ENCODE measurements at places on chromosomes 7 and 10.

- DNase-seq, result no peak
These were observed 605.7 kb downstream of the TYW1 start for GRCh38 chr7:67602246-67602887.

DNA sequence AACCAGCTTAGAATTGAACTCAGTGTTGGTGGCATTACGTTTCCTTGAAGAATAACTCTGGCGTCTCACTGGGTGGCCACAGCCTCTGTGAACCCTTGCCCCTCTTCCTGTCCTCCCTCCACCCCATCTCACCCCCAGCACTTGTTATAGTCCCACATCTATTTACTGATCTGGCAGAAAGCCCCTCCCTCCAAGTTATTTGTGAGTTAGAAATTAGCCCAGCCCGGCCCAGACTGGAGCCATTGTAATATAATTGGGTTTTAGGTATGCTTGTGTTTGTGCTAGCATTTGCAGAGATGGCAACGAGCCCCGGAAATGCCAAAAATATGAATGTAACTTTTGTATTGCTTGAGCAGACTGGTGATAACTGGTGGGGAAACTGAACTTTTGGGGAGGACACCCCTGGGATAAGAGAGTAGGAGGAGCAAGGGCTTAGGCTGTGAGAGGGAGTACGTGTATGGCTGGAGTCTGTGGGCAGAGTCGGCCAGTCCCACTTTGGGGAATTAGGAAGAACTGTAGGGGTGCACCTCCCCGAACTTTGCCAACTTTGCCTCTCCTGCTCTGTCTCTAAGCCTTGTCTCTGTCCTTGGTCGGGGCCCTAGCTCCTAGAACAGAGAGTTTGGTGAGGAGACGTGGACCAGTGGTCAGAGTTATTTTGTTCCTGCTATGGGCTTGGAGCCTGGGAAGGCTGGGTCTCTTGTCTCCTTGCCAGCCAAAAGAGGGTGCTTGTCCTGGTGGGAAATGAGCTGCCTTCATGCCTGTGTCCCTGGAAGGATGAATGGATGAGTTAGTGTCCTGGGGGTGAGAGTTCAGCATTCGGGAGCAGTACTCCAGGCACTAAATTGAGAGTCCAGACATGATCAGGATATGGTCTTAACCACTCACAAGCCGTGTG is 19.3 kb upstream of the TRIM8 start:
- DNase-seq, result no peak

GRCh38 chr7:108459922-108460551 is 3.8 kb upstream of the NRCAM start:
- no peak for DNase-seq

GRCh38 chr10:128846927-128847326 is 620.1 kb upstream of the MGMT start:
- no peak for DNase-seq

- DNase-seq, result no peak
These were observed 65.1 kb downstream of the MINDY3 start for GRCh38 chr10:15795036-15795792.

GRCh38 chr10:131274883-131275282 is 36.6 kb downstream of the TCERG1L start:
- DNase-seq, result no peak

GRCh38 chr10:104033966-104034365 is 51.7 kb downstream of the COL17A1 start:
- no peak for DNase-seq

DNA sequence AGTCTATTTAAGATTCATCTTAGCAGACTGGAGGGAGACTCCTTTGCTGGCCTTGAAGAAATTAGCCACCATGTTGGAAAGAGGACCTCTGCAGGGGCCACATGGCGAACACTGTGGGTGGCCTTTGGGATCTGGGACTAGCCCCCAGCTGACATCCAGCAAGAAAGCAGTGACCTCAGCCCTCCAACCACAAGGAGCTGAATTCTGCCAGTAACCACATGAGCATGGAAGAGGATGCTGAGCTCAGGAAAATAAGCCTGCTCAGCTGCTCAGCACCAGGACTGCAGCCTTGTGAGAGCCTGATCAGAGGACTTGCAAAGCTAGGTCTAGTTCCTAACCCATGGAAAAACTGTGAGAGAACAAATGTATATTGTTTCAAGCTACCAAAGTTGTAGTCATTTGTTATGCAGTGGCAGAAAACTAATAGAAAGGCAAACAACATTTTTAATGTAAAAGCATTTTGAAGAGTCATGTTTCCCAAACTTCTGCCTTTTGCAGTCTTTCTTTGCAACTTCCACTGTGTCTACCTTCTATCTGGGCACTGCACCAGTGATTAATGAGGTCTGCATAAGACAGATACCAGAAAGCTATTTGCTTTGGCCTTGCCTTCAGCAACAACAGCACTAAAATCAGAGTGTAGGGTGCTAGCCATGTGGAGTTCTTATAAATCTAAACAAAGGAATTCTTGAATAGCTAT is 183.7 kb downstream of the FGFR2 start:
- DNase-seq, result no peak

- no peak for DNase-seq
These were observed 743 bp upstream of the ZCCHC24 start for GRCh38 chr10:79445977-79446757.

- DNase-seq, result no peak
These were observed 102.8 kb downstream of the PRKG1 start for GRCh38 chr10:51176976-51177695.

GRCh38 chr10:69861251-69862240 is 59.8 kb downstream of the COL13A1 start:
- peak; percentile 20 for DNase-seq

GRCh38 chr7:149620961-149621360 is 123.4 kb upstream of the ZNF746 start:
- no peak for DNase-seq

- DNase-seq, result no peak
These were observed 31.2 kb downstream of the SEC61A2 start for GRCh38 chr10:12160664-12161063.

- DNase-seq, result no peak
These were observed 83.8 kb upstream of the TMEM168 start for GRCh38 chr7:112873831-112874553.

GRCh38 chr10:96789571-96790108 is 42.5 kb upstream of the LCOR start:
- no peak for DNase-seq

GRCh38 chr7:115475761-115476385 is 554.0 kb downstream of the MDFIC start:
- DNase-seq, result no peak

GRCh38 chr7:4689151-4689550 is 7.1 kb downstream of the FOXK1 start:
- peak; percentile 32 for DNase-seq

GRCh38 chr7:45181991-45182855 is 24.6 kb downstream of the RAMP3 start:
- no peak for DNase-seq

DNA sequence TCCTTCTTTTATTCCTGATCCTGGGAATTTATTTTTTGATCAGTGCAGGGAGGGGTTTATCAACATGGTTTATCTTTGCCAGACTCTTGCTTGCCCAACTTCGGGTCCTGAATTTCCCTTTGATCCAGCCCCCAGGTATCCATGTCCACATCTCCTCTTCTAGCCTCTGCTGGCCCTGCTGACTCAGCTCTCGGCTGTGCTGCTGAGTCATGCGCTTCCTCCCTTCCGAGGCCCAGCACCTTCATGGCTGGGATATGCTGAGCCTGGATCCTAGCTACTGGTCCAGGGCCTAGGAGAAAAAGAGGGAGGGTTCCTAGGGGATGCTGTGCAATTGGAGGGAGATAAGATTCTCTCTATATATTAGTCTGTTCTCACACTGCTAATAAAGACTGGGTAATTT is 380.7 kb upstream of the SHH start:
- DNase-seq, result no peak

DNA sequence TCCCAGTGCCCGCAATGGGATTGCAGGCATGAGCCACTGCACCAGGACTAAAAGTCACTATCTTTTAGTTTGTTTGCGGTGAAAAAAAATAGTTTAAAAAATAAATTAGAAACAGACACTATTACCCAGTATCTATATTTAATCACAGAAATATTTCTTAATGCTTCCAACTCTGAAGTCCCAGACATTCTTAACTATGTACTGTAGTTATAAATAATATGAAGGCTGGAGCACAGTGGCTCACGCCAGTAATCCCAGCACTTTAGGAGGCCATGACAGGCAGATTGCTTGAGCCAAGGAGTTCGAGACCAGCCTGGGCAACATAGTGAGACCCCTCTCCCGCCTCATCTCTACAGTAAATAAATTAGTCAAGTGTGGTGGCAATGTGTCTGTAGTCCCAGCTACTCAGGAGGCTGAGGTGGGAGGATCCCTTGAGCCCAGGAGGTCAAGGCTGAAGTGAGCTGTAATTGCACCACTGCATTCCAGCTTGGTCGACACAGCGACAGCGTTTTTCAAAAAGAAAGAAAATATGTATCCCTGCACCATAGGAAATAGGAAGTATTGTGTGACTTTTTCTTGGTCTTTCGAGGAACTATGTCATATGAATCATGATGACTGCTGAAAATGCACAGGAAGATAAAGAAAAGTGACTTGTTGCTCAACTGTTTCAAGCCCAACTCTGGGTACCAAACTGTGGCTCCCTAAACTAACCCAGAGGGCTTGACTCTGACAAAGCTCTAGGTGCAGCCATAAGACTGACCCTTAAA is 74.9 kb upstream of the STEAP1B start:
- DNase-seq, result no peak

- DNase-seq, result no peak
These were observed 43.5 kb upstream of the ZMIZ1 start for GRCh38 chr10:79025199-79025832.

- no peak for DNase-seq
These were observed 151.3 kb upstream of the RSU1 start for GRCh38 chr10:16968416-16969041.

- no peak for DNase-seq
These were observed 34.7 kb downstream of the TMEM270 start for GRCh38 chr7:73895626-73896025.

DNA sequence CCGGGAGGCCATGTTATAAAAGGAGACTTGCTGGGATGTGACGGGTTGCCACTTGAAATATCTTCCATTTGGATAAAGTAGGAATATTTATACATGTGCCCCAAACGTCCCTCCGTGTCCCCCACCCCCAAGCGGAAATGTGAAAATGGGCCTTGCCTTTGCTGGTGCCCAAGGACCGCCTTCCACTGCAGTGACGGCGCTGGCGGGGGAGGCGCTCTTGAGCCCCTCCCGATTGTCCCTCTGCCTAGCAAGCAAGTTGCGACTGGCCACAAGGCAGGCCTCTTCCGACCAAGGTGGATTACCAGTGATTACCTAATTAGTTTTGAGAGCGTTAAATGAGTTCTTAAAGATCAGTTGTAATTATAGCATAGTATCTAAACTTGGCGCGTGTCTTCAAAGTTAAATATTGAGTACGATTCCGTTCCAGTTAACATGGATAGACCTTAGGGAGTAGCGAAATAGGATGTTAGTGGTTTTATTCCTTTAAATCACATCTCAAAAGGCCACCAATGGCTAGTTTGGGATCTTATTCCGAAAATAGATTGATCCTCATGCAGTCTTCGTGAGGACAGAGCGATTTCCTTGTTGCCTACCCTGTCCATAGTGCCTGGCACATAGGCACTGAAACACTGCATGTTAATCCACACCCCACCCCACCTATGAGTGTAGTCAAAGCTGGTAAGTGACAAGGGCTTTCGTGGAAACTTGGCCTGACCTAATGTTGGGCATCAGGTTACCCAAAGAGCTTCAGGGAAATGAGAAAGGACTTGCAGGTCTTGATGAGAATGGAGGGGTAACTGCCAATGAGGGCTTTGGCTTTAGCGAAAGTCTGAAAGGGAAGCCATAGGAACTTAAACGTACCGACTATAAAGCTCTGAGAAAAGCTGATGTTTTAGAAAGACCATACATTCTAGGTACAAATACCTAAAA is 1.1 kb downstream of the PPIA start:
- DNase-seq, result peak; percentile 77

DNA sequence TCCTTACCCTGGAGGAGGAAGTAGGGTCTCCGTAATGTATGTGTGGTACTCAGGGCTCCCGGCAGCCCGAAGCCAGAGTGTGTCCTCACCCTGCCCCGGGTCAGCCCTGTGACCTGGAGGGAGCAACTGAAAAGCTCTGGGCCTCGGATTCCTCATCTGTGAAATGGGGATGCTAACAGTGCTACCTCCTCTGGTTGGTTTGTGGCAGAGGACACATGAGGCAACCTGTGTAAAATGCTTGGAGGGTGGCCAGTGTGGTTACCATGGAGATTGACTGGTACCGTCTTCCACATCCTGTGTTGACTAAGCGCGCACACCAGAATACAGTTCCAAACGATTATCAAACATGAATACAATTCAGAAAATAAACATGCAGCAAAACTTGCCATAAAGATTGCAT is 163.8 kb upstream of the KLF6 start:
- no peak for DNase-seq

DNA sequence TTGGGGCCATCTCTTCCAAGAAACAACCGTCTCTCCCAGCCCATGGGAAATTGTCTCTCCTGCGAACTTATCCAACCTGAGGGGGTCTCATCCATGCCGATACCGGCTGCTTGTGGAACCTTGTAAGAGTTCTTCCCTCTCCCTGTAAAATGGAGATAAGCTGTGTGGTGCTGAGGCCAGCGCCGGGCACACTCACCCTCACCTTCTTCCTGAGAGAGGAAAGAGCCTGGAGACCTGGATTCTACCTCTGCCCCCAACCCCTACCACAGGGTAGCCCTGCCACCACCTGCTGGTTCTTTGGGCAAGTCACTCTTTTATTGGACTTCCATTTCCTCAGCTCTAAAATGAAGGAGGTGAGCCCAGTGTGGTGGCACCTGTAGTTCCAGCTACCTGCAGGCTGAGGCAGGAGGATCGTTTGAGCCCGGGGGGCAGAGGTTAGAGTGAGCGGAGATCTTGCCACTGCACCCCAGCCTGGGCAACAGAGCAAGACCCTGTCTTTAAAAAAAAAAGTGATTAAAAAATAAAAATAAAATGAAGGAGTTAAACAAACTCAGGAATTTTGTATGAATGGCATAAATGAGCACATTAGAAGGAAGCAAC is 38.4 kb upstream of the PSAP start:
- no peak for DNase-seq

DNA sequence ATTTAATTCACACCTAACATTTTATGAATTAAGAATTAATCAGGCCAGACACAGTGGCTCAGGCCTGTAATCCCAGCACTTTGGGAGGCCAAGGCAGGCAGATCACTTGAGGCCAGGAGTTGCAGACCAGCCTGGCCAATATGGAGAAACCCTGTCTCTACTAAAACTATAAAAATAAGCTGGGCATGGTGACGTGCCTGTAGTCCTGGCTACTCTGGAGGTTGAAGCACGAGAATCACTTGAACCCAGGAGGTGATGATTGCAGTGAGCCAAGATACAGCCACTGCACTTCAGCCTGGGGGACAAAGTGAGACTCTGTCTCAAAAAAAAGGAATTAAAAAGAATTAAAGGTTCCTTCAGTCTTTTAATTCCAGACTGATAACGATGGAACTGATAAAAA is 11.1 kb downstream of the LARP4B start:
- no peak for DNase-seq
